T-helper 17 cell (primary cell): ENCODE measurements at places on chromosomes 16 and 17.
A peak's percentile ranks its signal among the peaks of the same experiment; 100 is the strongest.

GRCh38 chr16:24838554-24839266, 7.1 kb upstream of the SLC5A11 start:
- no peak for DNase-seq

- DNase-seq = no peak
Measured at GRCh38 chr16:87236516-87237115, 80.6 kb downstream of the C16orf95 start.

DNA sequence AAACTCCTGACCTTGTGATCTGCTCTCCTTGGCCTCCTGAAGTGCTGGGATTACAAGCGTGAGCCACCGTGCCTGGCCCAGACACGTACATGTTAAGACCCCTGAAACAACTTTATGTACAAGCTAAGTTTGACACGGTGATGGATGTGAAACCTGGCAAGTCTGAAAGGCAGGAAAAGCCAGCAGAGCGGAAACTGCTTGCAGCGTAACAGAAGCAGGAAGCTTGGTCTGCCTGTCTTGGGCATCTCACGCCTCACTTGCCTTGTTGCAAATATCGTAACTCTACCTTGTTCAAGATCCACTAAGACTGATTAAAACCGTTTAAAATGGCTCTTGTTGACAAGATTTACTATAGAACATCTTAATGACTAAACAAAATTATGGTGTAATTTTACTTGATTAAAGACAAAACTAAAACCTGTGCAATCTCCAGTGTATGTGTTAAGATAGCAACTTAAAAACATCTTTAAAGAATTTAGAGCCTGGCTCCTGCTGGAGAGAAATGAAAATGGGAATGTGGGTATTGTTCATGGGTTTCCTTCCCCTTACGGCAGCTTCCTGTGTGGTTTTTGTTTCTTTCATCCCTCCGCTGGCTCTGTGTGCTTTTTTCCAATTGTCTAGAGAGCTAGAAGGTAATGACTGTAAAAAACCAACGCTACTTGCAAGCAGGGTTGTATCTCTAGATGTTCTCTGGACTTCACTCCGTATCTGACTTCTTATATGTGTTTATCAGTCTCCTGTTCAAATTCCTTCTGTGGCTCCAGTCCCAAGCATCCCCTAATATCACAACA, 477.6 kb downstream of the XYLT1 start:
- no peak for DNase-seq

DNA sequence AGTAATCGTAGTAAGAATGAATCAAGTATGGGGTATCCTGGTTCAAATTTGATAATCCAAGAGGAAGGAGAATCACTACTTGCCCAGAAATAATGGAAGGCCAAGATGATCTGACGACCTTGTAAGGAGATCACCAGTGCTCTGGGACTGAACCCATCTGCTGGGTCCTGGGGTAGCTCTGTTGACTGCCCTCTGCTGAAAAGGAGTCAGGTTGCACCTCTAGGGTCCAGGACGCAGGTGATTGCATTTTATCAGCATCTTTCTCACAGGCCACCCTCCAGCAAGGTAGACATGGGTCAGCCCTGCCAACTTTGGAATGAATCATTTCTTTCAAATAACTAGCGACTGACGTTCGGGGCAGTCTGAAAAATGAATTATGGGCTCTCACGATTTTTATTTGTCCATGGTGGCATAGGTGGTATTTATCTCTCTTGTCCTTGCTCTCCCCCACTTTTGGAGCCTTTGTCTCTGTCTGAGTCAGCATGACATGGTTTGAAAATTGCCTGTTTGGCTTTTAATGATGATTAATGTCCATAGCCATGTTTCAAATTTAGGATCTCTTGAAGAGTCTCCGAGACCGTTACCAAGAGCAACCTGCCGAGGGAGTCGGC, 163.7 kb downstream of the MSI2 start:
- no peak for DNase-seq

- no peak for DNase-seq
Measured at GRCh38 chr17:34151102-34151501, 104.0 kb upstream of the CCL2 start.

DNA sequence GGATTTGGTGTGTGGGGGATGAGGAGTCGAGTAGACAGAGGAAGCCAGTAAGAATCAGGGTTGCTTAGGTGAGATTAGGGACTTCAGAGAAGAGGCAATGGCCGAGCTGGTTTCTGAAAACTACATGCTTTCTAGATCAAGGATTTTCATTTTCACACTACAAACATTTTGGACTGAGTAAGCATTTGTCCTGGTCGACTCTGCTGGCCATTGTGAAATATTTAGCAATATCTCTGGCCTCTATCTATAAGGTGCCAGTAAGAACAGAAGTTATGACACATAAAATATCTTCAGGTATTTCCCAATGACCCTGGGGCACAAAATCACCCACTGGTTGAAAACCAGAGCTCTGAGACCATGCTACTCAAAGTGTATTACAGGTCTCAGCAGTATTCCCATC, 1275.1 kb upstream of the CDH8 start:
- DNase-seq = no peak

DNA sequence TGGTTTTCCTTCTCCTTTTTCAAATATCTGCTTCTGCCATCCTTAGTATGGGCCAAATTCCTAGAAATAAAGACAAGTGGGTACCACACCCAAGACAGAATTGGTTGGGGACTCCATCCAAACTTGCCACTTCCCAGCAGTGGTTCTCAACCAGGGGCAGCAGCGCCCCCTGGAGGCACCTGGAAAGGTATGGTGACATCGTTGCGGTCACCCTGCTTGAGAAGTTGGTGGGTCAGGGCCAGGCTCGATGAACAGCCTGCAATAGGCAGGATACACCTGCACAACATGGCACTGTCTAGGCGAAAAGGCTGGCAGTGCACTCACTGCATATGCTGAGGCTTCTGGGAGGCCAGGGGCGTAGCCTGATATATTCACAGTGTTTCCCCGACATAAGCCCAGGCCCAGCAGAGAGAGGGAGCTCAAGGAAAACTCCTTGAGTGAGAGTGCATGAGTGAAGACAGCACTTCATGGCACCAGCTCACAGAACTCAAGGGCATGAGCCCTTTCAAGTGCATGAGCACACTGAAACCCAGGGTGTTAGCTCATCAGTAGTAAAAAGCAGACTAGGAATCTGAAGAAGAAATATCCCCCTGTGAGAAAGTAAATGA, 57.7 kb downstream of the CMC2 start:
- DNase-seq = no peak

DNA sequence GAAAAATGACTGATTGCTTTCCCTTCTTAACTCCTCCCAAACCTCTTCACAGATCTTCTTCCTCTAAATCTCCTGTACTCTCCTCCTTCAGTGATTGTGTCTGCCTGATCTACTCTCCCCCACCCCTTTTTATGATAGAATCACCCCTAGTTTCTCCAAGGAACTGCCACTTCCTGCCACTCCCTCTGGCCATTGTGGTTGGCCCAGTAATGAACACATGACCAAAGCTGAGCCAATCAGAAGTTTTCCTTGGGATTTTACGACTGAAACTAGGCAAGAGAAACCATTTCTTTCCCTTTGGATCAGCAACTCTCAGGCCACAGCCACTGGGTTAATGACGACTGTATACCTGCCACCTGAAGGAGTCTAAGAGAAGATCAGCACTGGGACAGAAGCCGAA, 15.9 kb downstream of the IRX3 start:
- no peak for DNase-seq

DNA sequence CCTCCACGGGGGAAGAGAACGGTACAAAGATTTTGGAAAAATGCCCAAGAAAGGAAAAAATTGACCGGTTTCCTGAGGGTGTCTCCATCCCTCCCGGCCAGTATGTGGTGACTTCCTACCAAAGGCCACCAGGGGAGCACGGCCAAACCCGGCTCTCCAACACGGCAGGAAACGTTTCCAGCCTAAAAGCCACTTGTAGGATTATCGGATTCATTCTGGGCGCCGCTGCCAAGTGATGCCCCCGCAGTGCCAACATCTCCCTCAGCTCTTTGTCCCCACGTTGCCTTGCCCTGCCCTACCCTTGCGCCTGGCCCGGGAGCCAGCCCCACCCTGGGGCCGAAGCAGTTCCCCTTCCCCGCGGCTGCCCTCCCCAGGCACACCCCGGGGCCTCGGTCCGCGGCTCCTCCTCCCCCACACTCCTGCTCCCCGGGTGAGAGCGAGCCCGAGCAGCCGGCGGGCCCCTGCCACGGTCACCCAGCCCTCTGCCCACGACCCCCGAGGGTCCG, 688 bp downstream of the CRK start:
- peak; percentile 27 for DNase-seq

DNA sequence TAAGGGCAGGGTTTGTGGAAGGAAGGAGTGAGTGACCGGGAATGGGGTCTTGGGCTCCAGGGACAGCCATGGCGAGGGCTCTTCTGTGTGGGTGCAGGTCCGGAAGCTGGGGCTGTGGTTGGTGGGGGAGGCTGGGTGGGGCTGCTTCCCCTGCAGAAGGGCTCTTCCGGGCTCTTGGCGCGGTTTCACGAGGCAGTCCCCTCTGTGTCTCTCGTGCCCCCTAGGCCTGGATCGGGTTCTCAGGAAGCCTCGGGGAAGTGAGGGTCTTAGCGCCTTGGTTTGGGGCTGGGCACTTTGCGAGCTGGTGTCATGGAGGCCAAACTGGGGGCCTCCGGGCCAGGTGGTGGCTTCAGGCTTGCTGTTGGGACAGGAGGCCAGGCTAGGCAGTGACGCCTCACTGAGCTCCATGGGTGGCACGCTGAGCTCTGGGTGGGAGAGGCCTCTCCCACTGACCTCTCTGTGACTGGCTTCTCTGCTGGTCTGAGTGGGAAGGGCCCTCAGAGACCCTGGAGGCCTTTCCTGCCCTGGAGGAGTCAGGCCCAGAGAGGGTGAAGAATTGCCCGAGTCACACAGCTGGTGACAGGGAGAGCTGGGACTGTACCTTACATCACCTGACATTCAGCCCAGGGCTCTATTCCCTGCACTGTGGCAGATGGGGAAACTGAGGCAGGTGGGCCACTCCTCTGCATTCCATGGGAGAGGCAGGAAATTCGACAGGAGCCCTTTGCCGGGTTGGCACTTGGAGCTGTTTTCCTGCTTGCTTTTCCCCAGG, 8.2 kb downstream of the ADCY7 start:
- peak; percentile 42 for DNase-seq

DNA sequence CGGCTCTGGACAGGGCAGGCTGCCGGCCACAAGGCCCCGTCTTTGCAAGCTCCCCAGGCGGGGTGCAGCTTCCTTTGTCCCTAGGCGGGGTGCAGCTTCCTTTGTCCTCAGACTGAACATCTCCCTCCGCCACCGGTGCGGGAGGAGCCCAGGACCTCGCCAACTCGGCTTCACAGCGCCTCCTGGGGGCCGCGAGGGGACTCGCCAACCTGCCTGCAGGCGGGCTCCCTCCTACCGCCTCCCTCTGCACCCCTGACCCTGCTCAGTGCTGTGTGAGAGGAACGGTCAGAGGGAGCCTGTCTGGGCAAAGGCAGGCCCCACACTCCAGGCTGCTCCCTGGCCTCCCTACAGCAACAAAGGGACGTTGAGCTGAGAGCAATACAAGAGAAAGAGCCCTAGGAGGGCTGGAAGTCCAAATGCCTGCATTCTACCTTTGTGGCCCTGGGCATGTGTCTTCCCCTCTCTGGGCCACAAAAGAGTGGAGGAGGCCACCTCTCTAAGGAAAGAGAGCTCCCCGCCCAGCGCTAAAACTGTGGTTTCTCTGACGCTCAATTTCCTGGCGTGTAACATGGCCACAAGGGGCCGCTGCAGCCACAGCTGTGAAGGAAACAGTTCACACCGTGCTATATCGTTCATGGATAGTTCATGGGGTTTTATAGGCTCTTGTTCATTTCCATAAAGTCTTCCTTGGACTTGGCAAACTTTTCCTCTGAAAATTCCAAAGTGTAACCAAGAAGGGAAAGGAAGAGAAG, 20.9 kb upstream of the KRT19 start:
- peak; percentile 79 for DNase-seq

- DNase-seq = no peak
Measured at GRCh38 chr17:49457564-49458535, 37.2 kb upstream of the NGFR start.

DNA sequence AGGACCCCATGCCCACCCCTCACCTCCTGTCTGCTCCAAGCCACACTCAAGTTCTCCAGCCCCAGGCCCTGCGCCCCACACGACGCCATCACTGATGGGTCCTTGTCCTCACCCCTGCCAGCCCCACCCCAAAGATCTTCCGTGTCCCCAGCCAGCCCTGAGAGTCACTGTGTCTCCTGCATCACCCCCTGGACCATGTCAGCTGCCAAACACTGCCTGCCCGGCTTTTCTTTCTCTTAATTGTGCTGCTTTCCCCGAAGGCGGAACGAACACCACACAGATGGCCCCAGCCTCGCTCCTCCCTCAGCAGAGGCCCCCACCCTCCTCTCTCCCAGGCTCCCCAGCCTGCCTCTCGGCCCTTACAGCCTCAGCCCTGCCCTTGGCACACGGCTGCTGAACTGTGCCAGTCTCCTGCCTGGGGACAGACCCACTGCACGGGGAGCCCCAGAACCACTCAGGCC, 4.8 kb upstream of the GAA start:
- DNase-seq = no peak

- no peak for DNase-seq
Measured at GRCh38 chr17:39016193-39017153, 49.3 kb upstream of the FBXO47 start.
